ENCODE measurements at places on chromosomes 12 and 14.

DNA sequence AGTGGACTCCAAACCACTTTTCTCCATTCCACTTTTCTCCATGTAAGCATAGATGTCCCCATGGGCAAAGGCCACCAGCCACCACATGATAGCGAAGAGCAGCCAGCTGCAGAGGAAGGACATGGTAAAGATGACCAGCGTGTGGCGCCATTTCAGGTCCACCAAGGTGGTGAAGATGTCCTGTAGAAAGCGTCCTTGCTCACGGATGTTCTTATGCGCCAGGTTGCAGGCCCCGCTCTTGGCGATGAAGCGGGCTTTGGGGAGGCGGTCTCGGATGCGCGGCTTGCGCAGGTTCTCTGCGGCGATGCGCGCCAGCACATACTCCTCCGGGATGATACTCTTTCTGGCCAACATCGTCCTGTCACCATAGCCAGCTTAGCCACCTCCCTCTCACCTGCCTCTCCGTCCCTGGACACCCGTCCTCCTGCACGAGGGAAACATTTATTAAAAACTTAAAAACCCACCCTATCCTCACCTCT is 1.2 kb downstream of the KCNJ8 start:
- DNase-seq, result no peak

DNA sequence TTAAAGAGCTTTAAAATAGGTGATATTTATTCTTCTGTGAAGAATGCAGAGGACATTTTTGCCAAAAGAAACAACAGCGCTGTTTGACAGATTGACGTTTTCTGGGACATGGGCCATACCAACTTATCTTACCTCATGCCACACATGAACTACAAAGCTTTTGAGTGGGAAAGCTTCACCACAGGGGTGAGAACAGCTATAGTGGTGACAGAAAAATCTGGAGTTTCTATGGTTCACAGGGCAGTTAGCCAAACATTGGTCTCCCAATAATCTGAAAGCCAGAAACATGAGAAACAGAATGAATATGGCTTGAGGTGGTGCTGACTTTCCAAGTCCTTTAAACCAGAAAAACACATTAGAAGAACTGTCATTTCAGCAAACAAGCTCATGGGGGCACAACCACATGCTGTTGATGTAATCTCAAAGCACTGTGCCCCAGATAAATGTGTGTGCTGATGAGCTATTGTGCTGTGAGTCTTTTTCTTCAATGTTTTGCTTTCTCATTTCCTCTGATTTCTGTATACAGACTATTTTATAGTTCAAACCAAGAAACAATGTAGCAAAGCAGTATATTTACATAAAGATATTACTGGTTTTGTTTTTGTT is 905.4 kb downstream of the SLC16A7 start:
- DNase-seq, result no peak

GRCh38 chr12:26848156-26848825 is 15.3 kb upstream of the ITPR2 start:
- no peak for DNase-seq

DNA sequence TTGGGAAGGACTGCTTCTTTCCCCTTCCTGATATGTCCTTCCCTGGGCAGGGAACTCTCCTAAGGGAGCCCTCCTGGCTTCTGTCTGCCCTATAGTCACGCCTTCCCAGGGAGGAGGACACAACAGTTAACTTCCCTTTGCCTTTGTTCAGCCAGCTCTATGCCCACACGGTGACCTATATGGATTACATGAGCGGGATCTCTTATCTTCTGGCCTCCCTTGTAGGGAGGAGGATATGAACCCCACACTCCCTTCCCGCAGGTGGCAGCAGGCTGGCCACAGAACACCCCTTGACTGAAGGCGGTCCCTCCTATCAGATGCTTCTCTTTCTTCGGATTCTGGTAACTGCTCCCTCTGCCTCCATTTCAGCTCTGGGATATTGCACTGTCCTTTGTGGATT is 135.6 kb upstream of the MAX start:
- no peak for DNase-seq

DNA sequence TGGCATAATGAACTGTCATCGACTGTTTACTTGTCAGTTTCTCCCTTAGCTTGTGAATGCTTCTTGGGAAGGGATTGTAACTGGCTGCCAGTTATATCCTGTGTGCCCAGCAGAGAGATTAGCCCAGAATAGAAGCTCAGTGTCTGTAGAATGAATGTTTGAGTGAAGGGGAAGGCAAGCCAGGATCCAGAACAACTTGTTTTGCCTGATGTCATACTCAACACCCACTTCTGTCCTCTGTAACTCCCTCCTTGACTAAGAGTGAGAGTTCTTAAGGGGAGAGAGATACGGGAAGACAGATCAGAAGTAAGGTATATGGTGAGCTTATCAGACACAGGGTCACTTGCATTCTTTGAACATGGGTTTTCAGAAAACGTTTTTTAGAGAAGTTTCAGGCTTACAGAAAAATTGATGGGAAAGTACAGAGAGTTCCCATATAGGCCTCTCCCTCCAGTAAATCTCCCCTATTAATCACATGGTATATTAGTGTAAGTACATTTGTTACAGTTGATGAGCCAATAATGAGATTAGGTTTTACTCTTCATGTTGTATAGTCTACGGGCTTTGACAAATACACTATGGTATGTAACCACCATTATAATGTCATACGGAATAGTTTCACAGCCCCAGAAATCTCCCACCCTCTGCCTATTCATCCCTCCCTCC is 5.6 kb upstream of the SPPL3 start:
- no peak for DNase-seq

DNA sequence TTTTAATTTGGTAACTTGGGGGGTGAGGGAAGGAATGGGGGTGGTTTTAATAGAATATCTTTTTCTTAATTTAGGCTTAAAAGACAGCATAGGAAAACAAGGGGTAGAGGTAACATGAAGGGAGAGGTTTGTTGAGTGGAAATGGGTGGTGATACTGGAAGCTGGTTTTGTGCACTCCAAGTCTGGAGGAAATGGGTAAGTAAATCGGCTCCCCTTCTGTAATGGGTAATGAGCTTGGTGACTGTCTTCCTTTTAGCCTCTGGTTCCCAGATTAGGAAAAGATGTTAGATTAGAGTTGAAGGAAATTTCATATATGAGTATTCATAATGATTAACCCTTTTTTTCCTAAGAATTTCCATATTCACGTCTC is 122.1 kb downstream of the SRGAP1 start:
- DNase-seq, result no peak

GRCh38 chr12:109952873-109953272 is 43.3 kb downstream of the GIT2 start:
- DNase-seq, result no peak

DNA sequence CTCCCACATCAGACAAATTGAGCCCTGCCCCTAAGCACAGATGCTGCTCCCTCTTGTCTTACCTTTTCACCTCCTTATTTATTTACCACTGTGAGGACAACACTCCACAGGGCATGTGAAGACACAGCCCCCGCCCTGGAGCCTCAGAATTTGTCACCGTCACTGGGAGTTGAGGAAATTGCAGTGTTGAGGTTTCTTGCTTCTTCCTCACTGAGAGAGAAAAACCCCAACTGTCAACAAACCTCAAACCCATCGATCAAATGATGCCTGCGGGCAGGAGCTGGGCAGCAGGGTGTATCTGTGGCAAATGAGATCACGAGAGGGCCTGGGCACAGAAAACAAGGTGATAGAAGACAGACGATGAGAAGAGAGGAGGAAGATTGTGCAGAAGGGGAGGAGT is 30.5 kb upstream of the PLEKHG3 start:
- DNase-seq, result peak; percentile 58

GRCh38 chr14:50603565-50603964 is 43.6 kb downstream of the ATL1 start:
- DNase-seq, result no peak

- no peak for DNase-seq
Observed at GRCh38 chr14:95046711-95047681, 110.3 kb downstream of the DICER1 start.

GRCh38 chr12:93913845-93914244 is 234.5 kb upstream of the PLXNC1 start:
- no peak for DNase-seq

GRCh38 chr12:98085046-98085755 is 430.2 kb upstream of the TMPO start:
- DNase-seq, result no peak

DNA sequence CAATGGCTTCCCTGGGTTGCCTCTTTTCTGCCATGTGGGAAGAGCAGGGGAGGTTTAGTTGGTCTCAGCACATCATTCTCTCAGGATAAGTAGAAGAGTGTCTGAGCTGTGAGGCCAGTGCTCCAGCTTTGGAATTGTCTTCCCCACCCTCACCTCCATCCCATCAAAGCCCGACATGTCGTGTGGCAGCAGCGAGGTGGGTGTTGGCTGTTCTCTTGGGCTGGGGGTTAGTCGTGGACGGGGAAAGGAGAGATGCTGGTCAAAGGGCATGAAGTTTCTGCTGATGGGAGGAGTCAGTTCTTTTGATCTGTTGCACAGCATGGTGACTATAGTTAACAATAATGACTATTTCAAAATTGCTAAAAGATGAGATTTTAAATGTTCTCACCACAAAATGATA is 404.2 kb downstream of the TMEM121 start:
- DNase-seq, result no peak

DNA sequence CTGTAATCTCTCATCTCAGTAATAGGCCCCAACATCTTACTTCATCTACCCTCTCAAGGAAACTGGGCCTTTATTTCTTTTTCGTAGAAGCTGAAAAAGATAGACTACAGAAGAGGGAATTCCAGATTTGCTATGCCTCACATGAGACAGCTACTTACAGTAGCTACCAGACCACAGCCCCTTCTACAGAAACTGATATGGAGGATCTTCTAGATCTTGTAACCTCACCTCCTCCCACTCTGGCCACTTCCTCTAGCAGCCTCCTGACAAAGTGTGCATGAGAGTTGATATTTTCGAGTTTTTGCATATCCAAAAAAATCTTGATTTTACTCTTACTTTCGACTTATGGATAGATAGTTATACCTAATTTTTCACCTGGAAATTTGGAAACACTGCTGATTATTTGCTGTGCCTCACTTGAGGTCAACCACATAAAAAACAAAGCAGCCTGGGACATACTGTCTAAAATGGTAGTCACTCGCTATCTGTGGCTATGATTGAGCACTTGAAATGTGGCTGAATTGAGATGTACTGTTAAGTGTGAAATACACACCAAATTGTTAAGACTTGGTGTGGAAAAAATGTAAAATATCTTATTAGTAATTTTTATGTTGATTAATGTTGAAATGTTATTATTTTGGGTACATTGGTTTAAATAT is 86.3 kb upstream of the NID2 start:
- DNase-seq, result no peak

DNA sequence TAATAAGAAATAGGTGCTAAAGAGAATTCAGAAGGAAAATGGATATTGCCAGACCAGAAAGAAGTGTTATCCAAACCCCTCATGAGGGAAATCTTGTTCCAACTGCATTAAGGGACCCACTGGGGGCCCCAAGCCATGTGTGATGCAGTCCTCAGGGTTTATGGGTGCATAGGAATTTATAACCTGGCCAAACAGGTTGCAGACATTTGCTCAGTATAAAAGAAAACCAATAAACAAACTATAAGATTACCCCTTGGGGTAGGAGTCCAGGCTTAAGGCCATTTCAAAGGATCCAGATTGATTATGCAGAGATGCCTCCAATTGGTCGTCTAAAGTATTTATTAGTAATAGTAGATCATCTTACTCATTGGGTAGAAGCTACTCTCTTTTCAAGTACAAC is 240.9 kb upstream of the DIO3 start:
- DNase-seq, result no peak

DNA sequence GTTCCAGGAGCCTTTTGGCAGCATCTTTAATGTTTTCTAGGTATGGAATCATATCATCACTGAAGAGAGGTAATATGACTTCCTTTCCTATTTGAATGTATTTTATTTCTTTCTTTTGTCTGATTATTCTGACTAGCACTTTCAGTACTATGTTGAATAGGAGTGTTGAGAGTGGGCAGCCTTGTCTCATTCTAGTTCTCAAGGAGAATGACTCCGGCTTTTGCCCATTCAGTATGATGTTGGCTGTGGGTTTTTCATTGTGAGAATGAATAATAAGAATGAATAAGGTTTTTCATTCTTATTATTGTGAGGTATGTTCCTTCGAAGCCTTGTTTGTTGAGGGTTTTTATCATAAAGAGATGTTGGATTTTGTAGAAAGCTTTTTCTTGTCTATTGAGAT is 98.9 kb downstream of the GPHN start:
- DNase-seq, result no peak

DNA sequence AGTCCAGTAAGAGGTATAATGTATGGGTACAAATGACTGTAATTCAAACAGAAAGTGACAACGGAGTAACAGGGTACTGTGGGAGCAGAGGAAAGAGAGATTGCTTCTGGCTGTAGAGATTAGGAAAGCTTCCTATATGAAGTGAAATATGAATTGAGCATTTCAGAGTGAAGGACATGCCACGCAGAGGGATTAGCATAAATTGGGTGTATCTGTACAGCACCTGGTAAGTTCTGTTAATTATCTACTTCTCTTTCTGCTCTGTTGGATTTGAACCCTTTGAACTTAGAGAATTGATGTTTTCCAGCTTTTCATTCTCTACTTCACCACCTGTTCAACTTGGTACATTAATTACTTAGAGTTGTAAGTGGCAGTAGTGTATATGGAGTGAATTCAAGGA is 8.8 kb downstream of the STK38L start:
- no peak for DNase-seq

DNA sequence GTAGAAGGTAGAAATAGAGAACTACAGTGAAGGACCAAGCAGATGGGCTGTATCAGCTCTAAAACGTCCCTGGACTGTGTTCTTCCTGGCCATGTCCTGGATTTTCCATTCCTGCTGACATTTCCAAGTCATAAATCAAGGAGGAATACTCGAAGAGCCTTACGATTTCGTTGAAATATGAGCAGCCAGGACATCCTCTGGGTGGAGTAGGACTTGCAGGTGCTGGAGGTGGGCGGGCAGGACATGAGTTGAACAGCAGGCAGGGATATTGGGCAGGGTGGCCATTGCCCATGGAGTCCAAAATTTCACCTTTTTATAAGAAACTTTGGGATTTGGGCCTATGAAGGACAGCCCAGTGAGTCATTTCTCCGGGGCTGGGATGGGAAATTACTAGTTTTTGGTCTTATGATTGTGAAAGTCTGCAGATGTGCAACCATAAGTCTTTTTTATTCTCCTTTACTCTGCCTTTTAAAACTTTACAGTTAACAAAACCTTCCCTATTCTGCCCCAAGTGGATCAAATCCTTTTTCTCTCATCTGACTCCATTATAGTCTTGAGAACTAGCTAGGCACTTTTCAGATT is 88.8 kb downstream of the TMX1 start:
- DNase-seq, result no peak

DNA sequence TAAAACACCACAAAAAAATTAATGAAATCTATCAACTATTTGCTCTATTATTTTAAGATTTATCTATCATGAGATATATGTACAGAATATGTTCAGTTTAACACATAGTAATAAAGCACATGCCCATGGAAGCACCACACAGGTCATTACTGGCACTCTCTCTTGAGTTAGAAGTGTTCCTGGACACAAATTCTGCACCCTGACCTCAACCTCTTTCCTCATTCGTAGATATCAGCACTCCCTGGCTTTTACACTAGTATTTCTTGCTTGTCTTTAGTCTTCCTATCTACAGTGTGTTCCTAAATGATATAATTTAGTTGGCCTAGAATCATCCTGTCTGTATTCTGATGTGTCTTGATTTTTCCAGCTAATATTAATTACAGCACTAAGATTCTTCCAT is 321.0 kb upstream of the SOX5 start:
- no peak for DNase-seq
